NCI-H446 treated with DMSO at 0.1 percent for 48 hours (cell line): ENCODE measurements at places on chromosomes 3 and 15.

DNA sequence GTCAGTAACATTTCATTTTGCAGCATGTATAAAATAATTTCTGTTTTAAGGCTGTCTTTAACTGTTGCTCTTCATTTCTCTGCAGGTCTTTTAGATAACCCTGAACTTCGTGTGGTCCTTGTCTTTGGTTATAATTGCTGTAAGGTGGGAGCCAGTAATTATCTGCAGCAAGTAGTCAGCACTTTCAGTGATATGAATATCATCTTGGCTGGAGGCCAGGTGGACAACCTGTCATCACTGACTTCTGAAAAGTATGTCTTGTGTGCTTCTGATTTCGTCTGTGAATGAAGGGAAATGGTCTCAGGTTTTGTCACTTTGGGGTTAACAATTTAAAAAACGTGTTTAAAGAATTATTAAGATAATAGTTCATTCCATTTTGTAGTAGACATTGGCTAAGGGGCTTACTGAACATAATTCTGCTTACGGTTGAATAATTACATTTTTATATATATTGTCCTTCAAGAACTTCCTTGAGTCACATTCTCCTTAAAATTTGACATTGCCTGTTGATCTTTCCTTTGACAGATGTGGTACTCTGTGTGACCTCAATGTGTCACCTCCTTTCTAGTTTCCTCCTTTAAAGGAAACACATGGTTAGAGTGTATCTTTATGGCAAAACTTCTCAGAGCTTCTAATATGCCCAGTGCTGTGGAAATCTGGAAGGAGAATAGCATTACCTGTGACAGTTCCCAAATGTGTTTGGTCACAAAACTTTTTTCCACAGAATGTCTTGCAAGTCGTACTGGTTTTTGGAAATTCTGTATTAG, 26.3 kb downstream of the FBXO22 start:
- no peak for DNase-seq

DNA sequence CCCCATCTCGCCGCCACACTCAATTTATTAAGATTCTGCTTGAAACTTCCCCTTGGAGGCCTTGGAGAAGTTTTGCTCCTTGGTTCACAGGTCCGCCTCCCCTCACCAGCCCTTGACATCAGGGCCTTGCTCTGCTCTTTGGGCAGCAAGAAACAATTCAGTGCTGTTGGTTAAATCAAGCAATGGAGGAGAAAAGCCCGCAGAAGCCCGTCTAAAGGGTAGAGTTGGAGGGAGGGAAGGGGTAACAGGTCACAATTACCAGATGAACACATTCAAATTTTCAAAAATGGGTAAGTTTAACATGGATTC, 429 bp downstream of the PARP9 start:
- no peak for DNase-seq

DNA sequence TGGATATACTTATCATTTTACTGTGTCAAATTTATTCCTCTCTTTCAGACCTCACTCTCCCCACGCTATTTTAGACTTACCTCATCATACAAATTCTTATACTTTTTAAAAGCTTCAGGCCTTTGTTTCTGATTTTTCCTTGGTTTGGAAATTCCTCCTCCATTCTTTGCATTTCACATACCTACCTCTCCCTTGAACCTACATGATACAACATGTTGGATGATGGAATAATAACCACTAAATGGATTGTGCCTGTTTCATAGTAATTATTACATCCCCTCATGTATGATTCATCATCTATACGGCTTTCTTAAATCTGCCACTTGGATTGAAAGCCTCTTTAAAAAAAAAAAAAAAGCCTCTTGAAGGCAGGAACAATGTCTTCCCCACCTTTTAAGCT, 24.6 kb downstream of the TRIP4 start:
- no peak for DNase-seq

DNA sequence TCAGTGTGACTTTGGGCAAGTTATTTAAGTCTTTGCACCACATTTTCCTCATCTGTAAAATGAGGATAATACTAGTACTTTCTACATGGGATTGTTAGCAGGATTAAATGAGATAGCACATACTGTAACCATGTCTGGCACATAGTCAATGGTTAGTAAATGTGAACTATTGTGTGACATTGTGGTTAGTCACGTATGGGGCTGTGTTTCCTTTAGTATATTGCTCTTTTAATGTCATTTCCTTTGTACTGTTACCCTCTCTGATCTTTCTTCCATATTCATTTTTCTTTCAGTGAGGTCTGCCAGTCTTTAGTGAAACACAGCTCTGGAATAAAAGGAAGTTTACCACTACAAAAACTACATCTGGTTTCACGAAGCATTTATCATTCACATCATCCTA, 21.4 kb downstream of the OPA1 start:
- DNase-seq: no peak

GRCh38 chr3:114327665-114328064, 33.8 kb downstream of the TIGIT start:
- DNase-seq: no peak

GRCh38 chr3:175107231-175107630, 248.1 kb downstream of the NAALADL2 start:
- DNase-seq: no peak

DNA sequence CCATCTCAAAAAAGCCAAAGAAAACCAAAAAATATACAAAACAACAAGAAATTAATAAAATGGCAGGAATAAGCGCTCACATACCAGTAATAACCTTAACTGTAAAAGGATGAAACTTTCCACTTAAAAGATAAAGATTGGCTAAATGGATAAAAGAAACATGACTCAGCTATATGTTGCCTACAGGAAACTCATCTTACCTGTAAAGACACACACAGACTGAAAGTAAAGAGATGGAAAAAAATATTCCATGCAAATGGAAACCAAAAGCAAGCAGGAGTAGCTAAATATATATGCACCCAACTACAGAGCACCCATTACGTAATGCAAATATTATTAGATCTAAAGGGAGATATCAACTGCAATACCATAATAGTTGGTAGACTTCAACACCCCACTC, 49.7 kb downstream of the ADAM10 start:
- DNase-seq: no peak

DNA sequence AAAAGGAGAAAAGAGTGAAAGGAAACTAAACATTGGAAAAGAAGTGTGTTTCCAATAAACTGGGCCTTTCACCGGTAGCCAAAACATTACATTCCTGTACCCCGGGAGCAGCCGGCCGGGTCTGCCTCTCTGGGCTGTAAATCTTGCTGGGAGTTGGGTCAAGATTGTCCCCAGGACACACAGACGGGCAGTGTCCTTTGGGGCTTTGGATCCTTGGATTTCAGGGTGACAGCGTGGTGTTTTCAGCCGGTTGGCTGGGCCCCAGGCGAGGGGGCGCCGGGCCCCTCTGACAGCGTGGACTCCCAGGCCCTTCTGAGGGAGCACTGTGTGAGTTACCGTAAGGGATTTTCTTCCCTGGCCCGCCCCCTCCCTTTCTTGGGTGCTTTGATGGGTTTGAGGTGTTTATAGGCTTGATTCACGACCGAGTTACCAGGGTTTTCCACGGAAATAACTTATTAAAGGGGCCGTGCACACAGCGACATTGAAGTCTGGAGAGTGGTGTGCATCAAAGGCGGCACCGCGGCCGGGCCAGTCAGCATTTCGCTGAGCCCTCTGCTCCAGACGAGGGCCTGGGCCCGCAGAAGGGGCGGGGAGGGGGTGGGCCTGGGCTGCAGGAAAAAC, 27.4 kb downstream of the SMAD6 start:
- no peak for DNase-seq

- DNase-seq: peak; percentile 81
Measured at GRCh38 chr3:168364967-168365366, 269.2 kb upstream of the GOLIM4 start.

GRCh38 chr3:162769564-162769963, 1273.0 kb downstream of the OTOL1 start:
- DNase-seq: no peak

GRCh38 chr3:17833786-17834559, 91.5 kb upstream of the TBC1D5 start:
- DNase-seq: no peak

GRCh38 chr3:196315821-196316220, 2.2 kb downstream of the DYNLT2B start:
- DNase-seq: no peak

DNA sequence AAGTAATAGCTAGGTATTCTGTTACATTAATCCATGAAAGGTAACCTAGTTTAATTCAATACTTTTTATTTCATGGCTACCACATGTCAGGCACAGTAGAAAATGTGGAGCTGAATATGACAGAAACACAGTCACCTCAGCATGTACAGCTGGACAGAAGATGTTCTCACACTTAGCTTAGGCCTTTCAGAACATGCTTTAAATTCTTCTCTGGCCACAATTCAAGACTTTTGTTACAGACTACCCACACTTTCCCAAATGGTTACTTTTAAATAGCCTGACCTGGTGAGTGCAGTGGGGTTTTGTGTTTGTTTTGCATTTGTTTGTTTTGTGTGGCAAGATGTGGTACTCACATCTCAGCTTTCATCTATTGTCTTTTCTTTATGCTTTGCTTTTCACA, 1079.5 kb downstream of the IGSF11 start:
- DNase-seq: no peak

- DNase-seq: no peak
Measured at GRCh38 chr3:161690299-161690620, 193.7 kb downstream of the OTOL1 start.

GRCh38 chr3:30964612-30965011, 70.2 kb upstream of the GADL1 start:
- DNase-seq: no peak

- DNase-seq: no peak
Measured at GRCh38 chr15:77993374-77993911, 84.1 kb downstream of the TBC1D2B start.
